ENCODE measurements at places on chromosomes 3 and 15.

DNA sequence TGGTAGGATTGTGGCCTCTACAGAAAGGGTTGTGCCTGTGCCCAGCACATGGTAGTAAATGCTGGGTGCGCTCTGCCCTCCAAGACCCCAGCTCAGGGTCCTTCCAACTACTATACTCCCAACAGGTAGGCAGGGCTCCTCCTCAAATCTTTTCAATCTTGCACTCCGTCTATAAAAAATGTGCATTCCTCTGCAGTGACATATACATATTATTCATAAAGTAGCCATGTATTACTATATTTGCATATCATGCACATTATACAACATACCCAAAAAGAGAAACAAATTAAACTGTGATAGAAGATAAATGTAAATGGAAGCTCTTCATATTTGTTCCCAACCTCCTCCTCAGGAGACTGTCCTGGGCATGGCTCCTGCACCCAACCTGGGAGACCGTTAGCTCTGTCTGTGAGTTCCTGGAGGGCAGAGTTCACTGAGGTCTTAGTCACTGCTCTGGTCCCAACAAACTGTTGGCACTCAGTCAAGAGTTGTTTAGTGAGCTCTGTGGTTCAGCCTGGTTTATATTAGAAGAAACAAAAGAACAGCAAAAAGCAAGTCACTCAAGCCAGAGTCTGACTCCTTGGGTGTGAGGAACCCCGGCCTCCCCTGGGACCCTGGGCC lies 47.7 kb upstream of the GRIP2 start:
- no peak for DNase-seq

DNA sequence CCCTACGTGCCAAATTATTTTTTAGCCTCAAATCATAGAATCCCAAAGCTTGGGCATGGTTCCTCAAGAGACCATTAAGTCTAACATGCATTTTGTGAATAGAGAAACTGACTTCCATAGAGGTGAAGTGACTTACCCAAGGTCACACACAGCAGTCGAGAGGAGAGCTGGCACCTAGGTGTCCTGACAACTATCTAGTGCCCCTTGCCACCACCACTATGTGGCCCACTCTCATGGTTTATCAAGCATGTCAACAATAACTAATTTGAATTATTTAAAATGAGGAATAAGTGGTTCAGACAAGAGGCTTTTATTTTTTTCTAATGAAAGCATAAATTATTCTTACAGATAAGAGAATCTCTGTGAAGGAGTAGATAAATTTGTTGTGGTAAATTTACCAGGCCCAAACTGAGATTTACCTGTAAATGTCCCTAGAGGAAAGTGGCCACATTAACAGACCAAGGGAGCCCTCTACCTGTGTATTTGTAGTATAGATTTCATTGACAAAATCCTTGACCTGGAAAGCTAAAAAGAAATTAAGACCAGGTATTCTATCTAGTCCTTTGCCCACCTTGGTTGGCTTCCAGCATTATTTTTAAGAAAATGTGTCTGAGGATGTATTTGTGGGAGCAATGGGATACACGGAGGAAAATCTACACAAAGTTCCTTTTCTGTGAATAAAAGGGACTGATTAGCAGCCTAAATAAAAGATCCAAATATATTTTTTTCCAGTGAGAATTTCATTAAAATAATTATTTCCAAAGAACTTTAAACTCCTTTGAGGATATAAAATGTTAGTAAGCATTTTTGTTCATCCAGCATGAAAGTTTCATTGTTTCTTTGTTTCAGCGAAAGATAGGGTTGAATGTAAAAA lies 49.1 kb downstream of the IQCH start:
- DNase-seq: peak; percentile 15

DNA sequence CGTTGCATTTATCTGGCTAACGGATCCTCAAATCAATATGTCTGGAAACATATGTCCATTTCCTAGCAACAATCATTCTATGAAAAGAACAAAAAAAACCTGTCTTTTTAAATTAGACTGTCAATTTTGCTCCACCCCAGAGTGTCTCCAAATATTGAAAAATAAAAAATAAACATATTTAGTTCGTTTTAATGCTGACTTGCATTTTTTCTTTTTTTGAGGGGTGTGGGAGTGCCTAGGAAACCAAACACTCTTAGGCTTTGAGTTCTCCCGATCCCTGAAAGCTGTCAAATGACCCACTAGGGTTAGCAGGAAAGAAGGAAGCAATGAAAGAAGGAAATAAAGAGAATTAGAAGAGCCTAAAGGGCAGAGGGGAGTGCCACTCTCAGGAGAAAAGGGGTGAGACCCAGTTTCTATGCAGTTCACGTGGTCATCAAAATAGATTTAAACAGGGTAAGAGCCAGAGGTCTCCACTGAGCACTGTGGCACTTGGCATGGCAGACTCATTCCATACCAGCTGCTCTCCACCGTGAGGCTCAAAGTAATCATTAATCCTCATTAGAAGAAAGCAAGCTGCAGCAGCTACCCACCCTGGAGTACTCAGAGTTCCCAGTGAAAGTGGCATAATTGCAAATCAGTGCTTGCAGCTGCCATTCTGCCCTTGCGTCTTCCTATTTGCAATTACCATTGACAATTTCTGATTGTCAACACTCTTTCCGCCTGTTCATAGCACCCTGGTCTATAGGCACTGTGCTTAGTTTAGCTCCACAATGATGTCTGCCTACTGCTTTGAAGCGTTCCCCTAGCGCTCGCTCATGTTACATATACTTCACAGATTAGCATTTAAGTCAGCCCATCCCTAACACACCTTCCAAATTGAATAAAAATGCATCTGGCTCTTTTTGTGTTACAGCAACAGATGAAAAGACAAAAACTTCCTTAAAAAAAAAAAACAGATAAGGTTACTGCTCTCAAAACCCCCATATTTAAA lies 32.3 kb downstream of the PDZRN3 start:
- no peak for DNase-seq

- no peak for DNase-seq
Measured at GRCh38 chr3:42891042-42891441, 14.9 kb upstream of the ZNF662 start.
